Glutamatergic neuron (in vitro differentiated cells): ENCODE measurements at places on chromosomes 7 and 10.

DNA sequence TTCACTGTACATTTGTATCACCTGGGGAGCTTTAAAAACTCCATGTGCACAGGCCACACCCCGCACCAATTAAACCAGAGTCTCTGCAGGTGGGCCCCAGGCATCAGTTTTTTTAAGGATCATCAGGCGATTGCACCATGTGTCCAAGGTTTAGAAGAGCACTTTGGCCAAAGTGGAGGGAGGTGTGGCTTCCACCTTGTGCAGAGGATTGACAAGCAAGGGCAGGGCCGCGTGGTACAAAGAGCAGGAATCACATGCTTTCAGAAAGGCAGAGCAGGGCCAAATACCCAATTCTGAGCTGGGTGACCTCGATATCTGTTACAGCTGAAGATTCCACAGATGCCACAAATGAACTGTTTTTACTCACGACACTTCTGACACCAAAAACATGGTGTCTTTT lies 52.4 kb downstream of the NOC3L start:
- H3K27me3 ChIP-seq = peaks cover 5% of the 10 kb centered on the region
- DNase-seq = no peak
- no peaks in the 10 kb centered on the region for H3K36me3 ChIP-seq
- H3K27ac ChIP-seq = no peak overlapping the region
- no peak overlapping the region for H3K4me3 ChIP-seq
- H3K4me1 ChIP-seq = no peaks in the 10 kb centered on the region

GRCh38 chr10:13658264-13658663 lies 71.5 kb downstream of the PRPF18 start:
- H3K4me1 ChIP-seq = peaks cover 19% of the 10 kb centered on the region
- DNase-seq = no peak
- peaks cover 2% of the 10 kb centered on the region for H3K27me3 ChIP-seq
- no peak overlapping the region for H3K27ac ChIP-seq

DNA sequence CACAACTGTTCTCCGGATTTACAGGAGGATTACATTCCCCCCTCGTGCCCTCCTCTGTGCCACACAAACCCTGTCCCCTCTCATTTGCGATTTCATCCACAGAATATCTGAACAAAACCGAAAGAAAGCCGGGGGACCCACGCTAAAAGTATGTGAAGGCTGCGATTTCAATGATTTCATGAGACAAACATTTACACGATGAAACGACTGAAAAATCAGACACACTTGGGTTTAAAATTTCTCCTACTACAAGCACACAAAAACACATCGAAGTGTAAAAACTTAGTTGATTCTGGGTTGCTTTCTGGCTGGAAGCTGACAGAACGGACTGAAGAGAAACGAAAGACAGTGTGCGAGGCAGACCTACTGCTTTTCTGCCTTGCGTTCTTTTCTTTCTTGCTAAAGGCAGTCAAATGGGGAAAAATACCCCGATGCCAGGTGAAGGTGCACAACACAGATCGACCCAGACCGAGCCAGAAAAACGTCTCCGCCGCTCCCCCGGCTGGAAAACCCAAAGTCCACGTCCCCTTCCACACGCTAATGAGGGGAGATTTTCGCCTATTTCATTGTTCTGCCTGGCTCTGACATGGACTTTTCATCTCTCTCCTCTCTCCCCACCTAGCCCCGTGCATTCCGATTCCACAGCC lies 1.2 kb downstream of the HIPK2 start:
- no peak for DNase-seq
- peaks cover 10% of the 10 kb centered on the region for H3K27me3 ChIP-seq
- H3K36me3 ChIP-seq = no peaks in the 10 kb centered on the region
- peaks cover 7% of the 10 kb centered on the region for H3K4me1 ChIP-seq

- H3K27me3 ChIP-seq = peaks cover 16% of the 10 kb centered on the region
- peaks cover 5% of the 10 kb centered on the region for H3K4me1 ChIP-seq
- DNase-seq = no peak
- no peaks in the 10 kb centered on the region for H3K36me3 ChIP-seq
- H3K4me3 ChIP-seq = no peak overlapping the region
- H3K27ac ChIP-seq = no peak overlapping the region
These were observed 4.3 kb downstream of the LRRC20 start for GRCh38 chr10:70378122-70378521.

GRCh38 chr7:132652507-132652906 lies 76.2 kb upstream of the PLXNA4 start:
- H3K36me3 ChIP-seq = no peaks in the 10 kb centered on the region
- H3K4me1 ChIP-seq = peaks cover 9% of the 10 kb centered on the region
- no peak overlapping the region for H3K4me3 ChIP-seq
- DNase-seq = no peak
- no peak overlapping the region for H3K27ac ChIP-seq

DNA sequence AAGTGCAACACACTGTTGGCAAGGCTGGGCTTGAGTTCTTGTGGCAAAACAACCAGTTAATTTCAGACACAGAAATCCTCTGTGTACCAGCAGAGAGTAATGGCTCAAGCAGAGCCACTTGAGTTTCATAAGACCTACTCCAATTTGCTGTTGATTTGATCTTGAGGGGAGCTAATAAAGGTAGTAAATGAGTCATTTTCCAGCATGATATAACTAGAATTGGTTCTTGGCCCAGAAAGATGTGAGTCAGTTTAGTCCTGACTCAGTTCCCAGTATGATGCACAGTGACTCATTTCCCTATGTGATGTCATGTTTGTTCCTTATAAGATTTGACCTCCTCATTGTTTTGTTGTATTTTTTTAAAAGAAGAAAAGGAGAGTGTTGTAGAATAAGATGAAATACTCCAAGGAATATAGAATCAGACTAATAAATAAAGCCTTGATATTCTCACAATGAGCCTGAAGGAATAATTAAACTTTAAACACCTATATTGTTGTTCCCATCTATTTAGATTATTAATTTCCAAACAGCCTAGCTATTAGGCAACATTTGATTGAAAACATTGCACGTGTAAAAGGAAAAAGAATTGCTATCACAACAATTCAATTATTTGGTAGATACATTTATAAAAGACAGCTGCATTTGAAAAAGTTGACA lies 186.2 kb downstream of the REEP3 start:
- DNase-seq = no peak
- peaks cover 3% of the 10 kb centered on the region for H3K36me3 ChIP-seq
- no peak overlapping the region for H3K27ac ChIP-seq
- H3K4me1 ChIP-seq = peaks cover 17% of the 10 kb centered on the region
- H3K4me3 ChIP-seq = no peak overlapping the region
- H3K27me3 ChIP-seq = peaks cover 1% of the 10 kb centered on the region

DNA sequence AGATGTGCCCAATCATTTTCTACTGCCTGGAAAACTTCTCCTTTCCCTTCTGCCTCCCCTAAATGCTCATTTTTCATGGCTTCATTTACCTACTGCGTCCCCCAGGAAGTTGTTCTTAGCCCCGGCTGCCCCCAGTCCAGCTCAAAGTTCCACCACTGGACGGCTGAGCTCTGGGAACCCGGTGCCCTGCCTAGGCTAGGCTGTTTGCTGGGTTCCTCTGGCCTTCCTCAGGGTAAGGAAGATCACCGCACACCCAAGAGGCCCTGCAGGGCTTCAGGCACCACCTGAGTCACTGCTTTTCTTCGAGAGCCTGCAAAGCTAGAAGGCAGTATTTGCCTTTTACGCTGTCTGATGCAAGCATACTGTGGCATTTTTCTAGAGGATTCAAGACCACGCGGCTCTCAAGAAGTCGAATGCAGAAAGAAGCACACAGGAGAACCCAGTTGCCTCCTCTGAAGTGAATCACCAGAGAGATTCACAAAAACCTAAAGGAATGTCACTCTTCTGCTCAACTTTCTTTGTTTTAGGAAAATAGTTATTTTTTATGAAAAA lies 46.7 kb upstream of the ZMIZ1 start:
- H3K4me1 ChIP-seq = peaks cover 18% of the 10 kb centered on the region
- H3K36me3 ChIP-seq = no peaks in the 10 kb centered on the region
- no peak for DNase-seq
- no peak overlapping the region for H3K27ac ChIP-seq

GRCh38 chr10:113753020-113753692 lies 1.7 kb downstream of the PLEKHS1 start:
- no peak overlapping the region for H3K4me3 ChIP-seq
- no peak overlapping the region for H3K27ac ChIP-seq
- DNase-seq = no peak
- H3K36me3 ChIP-seq = no peaks in the 10 kb centered on the region
